ENCODE measurements at places on chromosomes 2 and 18.

DNA sequence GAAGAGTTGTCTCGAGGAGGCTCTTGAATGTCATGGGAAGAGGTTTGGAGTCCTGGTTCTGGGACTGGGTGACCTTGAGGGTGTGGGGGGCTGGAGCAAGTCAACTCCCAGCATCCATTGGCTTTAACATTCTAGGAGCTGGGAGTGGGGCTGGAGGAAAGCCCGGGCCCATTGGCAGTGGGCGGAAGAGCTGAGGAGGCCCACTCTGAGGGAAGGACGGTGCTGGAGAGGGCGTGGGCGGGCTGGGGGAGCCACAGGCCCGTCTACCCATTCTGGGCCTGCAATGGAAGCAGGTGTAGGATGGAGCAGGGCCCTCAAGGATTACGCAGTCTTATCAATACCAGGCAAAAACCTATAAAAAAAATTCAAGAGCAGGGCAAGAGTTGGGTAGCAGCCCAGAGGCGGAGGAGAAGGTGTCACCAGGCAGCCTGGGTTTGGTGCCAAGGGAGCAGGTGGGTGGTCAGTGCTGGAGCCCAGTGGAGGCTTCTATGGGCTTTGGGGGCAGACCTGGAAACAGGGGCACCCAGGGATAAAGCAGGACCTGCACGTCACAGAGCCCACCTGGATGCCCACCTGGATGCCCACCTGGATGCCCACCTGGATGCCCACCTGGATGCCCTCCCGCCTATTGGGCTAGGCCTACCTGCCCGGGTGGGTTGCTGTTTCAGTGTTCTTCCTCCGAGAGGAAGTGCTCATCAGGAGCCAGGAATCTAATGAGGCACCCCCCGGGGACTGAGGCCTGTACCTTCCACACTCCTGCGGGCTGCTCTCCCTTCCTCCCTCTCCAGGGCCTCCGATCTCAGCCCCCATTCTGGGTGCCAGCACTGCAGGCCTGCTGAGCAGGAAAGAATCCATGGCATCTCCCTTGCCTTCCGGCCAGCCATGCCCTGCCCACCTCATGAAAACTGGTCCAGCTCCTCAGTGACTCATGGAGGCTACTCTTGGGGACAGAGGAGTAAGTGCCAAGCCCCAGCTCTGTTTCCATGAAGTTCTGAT is 71.3 kb downstream of the CTIF start:
- DNase-seq, result no peak

GRCh38 chr18:63321291-63321690 is 1.7 kb upstream of the BCL2 start:
- DNase-seq, result no peak

DNA sequence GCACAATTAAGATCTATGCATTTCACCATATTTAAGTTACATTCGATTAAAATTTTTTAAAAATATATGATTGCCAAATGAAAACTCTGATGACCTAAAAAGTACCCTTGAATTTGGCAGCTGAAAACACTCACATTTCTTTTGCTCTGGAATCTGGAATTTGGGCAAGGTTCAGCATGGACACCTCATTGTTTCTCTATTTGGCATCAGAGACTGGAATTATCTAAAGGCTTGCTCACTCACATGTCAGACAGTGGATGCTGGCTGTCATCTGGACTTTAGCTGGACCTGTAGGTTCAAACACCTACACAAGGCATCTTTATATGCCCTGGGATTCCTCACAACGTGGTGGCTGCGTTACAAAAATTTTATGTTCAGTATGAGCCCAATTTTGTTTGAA is 16.1 kb downstream of the MBOAT2 start:
- no peak for DNase-seq

DNA sequence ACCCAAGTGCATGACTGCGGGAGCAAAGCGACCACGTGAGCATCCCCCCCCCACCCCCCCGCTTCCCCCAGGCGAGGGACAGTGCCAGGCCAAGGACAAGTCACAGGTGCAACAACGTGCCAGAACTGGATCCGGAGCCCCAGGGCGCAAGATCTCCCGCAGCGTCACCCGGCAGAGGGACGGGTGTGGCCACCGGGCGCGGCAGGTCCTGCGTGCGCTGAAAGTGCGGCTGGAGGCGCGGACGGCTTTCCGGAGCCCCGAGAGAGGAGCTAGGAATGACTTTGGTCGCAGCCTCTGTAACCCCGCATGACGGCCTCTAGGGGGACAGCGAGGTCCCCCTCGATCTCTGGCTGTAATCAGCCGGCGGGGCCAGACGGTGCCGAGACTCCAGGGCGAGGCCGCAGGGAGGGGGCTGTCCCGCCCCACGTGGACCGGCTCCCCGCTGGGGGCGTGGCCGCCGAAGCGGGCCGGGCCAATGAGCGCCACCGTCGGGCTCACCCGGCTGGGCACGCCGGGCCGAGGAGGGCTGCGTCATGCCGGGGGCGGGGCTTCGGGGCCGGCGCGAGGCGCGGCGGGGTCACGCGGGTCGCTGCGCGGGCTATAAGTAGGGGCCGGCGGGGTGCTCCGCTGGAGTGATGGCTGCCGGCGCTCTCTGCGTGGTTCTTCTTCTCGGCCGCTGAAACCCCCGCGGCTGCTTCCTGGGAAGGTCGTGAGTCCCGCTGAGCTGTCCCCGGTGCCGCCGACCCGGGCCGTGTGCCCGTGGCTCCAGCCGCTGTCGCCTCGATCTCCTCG is at the start of gene SLC20A1:
SLC20A1 (plus strand) TSS at position 630 of the 792 bp plus-strand sequence. CDS start 890 bp downstream, outside the sequence.
- DNase-seq, result peak; percentile 99

DNA sequence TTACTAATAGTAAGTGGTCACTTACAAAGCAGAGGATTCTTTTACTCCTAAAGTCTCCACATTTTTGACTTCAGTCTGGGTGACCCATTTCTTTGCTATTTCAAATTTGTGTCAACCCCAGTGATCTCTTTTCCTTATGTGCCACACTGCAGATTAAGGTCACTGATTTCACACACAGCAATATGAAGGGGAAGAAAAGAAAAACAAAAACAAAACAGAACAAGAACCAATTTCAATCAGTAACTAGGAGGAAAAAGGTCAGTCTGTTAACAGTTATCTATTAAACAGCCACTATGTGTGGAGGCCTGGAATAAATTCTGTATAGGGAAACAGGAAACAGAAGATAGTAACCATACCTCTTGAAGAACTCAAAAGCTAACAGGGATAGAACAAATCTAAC is 72.0 kb upstream of the ACVR2A start:
- DNase-seq, result no peak

Data from endothelial cell (in vitro differentiated cells).